ENCODE measurements at places on chromosomes 4 and X.

DNA sequence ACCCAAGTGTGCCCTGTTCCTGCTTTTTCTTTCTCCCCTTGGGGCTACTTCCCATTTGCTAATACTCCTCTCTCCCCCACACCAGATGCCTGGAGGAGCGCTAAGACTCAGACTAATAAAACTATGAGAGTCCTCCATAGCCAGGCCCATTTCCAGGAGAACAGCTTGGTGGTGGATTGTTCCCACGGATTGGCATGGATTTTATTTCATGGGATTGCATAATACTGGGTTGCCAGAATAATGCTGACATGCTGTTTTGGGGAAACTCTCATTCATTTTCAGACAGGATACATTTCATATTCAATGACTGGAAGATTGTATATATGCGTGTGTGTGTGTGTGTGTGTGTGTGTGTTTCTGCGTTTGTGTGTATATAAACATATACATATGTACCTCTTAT, 447.5 kb upstream of the PITX2 start:
- no peak for DNase-seq

GRCh38 chr4:88746206-88746605, 48.6 kb upstream of the NAP1L5 start:
- no peak for DNase-seq

GRCh38 chr4:105587841-105588240, 35.4 kb downstream of the ARHGEF38 start:
- DNase-seq: no peak

DNA sequence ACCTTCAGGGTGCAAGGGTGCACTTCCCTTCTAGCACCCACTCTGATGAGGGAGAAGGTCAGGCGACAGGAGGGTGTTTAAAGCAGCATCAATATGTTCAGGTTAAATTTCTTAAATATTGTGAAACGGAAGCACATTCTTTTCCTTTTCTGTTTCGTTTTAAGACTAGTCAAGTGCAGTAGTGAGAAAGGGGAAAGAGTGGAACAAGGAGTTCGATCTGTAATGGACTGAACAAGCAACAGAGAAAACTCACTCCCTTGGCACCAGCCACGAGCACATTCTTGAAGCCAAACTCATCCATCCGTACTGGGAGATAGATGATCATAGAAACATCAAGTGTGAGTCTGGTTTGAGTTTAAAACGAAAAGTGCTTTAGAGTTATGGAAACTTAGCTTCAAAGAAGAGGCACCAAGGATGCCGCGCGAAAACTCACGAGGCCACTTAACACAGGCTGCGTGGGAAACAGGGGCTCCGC, 815 bp downstream of the FAM53A start:
- DNase-seq: no peak

GRCh38 chr4:158835226-158836001, 66.6 kb downstream of the FNIP2 start:
- DNase-seq: no peak

- no peak for DNase-seq
Measured at GRCh38 chrX:48531358-48531959, 8.1 kb upstream of the TBC1D25 start.

DNA sequence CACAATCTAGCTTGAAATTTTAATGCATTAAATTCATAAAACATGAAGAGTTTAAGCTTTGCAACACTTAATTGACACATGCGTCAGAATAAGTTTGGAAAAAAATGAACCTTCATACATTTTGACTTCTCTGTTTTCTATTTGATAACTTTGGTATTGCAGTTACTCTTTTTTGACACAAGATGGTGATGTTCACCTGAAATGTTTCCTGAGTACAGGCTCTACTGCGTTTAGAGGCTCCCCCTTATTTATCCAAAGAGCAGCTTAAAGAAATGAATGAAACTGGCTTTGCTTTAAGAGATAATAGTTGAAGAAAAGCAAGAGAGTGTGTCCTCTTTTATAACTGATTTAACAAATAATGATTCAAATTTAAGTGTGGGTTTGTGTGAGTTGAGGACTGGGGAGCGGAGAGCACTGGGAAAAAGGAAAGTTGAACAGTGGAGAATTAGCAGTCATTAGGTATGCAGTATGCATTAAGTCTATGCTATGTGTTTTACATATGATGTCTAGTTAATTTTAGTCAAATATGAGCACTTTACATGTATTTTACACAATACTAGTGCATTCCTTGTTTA, 180.6 kb upstream of the NUDT6 start:
- DNase-seq: no peak

DNA sequence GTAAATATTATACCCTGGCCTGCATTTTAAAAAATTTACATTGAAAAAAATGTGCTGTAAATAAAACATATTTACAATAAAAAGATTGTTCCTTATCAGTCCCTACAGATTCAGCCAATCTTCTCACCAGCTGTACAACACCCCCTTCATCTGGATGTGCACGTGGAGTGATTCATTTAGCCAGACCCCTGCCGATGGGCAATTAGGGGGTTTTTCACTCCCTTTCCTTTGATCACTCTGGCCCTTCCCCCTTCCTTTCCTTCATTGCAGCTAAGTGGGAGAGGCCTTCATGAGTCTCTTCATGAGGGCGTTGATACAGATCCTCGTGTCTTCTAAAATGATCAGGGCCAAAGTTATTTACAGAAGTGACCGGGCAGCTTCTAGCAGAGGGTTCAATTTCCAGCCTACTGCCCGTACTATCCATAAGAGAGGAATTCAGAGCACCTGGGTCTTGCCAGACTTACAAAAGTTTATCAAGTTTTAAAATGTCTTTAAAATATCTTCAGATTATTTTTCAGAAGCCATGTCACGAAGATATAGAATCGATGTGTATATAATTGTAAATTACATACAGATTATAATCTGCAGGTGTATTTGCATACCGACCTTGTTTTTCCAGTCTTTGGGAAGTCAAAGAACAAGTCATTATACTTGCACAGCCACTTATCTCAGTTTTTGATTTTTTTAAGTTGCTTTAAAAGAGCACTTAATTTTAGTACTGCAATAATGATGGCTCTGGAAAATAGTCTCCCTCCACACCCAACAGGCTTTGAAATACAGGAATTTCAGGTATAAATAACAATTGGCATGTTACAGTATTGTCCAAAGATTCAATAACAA, 21.4 kb upstream of the RASL11B start:
- no peak for DNase-seq

GRCh38 chr4:23819041-23819511, 70.8 kb downstream of the PPARGC1A start:
- no peak for DNase-seq

- DNase-seq: no peak
Measured at GRCh38 chr4:185192059-185192458, 11.7 kb downstream of the CFAP97 start.

GRCh38 chrX:136896121-136896914, 15.8 kb upstream of the RBMX start:
- DNase-seq: no peak

- DNase-seq: no peak
Measured at GRCh38 chrX:97330151-97330550, 446.4 kb downstream of the RPA4 start.
